Ecto neural progenitor cell (in vitro differentiated cells): ENCODE measurements at places on chromosomes 6 and 20.

- no peak for DNase-seq
Measured at GRCh38 chr6:16985513-16986284, 116.2 kb upstream of the STMND1 start.

DNA sequence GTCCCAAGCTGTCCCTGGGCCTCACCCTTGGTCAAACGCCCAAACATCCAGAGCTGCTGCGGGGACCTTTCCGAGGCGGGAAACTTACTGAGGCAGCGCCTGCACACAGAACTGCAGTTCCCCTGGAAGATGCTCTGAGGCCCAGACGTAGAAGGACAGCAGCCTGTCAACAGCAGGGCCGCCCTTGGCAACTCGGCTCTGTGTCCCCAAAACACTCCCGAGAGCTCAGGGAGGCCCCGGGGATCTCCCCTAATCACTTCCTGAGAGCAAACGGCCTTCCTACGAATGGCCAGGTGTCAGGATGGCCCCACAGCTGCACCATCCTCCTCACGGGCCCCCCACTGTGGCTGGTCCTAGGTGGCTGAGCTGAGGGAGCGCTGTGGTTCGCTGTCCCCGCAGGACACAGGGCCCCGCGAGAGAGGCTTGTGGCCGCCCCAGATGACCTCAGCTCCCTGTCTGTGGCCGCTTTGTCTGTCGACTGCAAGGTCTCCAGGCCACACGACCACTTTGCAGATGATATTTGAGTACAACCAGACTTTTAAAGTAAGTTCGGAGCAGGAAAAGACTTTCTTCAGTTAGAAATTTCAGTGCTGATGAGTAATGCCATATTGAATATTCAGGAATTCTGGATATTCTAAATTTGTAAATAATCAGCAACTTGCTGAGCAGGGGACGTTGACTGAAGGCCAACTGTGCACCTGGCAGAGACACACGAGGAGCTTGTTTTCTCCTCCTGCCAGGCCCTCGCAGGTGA, 46.0 kb downstream of the DLL1 start:
- DNase-seq = no peak

DNA sequence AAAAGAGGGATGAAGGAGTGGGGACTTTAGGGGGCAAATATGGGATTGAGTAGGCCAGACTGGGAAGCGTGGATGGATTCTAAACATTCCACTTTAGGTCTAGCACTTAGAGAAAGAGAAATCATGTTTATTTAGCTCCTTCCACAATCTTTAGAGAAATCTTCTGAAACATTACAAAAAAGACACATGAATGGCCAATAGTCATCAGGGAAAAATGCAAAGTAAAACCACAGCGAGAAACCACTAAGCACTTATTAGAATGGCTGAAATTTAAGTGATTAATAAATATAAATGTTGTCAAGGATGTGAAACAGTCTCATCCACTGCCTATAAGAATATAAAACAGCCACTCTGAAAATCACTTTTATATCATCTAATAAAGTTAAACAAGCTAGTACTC, 46.9 kb downstream of the HLA-A start:
- no peak for DNase-seq

GRCh38 chr6:127952831-127953230, 52.0 kb upstream of the THEMIS start:
- DNase-seq = no peak

DNA sequence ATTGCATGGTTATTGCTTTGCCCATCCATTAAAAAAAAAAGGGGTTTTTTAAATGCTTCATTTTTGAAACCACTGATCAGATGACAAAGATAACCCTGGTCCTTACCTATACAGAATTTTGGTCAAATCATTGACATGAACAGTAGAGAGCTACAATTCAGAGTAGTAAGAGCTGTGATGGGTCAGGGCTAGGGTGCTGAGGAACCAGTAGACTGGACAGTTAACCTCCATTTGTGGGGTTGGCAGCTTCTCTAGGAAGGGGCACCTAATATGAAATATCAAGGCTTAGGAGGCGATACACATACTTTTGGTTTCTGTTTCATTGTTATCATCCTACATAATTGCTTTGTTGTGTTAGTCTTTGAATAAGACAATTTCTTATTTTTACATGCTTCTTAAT, 55.1 kb downstream of the ORC3 start:
- no peak for DNase-seq

GRCh38 chr6:10463491-10464481, 48.9 kb upstream of the TFAP2A start:
- DNase-seq = no peak

DNA sequence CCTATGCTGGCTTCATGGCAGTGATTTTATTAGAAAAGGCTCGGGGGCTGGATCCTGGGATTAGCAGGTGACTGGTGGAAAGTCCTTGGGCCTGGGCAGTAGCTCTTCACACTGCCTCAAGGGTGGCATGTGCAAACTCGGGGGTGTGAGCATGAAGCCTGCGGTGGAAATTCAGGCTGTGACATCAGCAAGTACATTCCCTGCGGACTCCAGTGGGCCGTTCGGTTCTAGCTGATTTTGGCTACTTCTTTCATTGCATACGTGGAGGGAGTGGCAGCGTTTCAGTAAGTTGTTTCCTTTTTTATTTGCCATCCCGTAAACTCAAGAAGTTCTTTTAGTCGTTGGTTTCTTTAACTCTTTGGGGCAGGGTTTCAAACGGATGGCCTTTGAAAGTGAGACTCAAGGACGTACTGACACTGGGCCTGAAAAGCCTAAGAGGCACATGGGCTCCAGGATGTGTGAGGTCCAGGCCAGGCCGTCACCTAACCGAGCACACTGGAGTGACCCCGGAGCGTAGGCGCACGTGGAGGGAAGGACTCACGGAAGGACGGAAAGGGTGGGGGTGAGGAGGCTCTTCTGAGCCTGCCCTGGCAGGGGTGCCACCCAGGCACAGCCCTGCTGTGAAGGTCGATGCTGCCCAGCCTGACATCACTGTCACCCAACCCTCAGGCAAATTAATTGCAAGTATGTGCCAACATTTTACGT, 104.0 kb upstream of the FRMD1 start:
- no peak for DNase-seq

GRCh38 chr6:37516076-37516919, 16.6 kb upstream of the CCDC167 start:
- no peak for DNase-seq

DNA sequence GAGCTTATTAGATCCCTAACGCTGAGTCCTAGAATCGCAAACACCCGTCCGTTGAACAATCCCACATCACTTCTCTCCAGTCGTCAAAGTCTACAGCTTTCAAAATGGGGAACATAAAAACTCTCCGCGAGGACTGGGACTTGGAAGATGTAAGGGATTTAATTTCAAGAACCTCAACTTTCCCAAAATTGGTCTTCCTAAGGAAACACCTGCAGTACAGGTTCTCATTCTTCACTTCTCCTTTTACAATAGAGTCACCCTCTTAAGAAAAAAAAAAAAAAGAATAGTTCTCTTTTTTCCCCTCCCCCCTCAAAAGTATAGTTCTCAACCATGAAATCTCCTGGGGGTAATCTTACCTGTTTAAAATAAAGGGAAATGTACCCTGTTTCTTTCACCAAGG, 6.6 kb upstream of the ZBTB22 start:
- no peak for DNase-seq

DNA sequence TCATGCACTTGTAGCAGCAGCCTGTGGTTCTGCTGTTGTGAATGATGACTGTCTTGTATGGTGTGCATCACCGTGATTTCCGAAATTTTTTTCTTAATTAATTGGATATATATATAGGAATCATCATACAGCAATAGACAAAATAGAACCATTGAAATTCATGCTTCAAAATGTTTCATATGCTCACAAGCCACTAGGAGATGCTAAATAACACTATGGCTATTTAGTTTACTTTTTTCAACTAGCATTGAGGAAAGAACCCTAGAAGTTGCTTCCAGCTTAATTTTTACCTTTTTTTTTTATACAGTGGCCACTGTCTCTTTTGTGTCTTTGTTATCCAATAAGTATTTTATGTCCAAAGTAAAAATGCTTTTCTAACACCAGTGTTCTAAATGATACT, 485.4 kb downstream of the CDKAL1 start:
- DNase-seq = no peak

GRCh38 chr6:31143148-31143547, 4.3 kb upstream of the PSORS1C2 start:
- DNase-seq = no peak

- DNase-seq = no peak
Measured at GRCh38 chr6:30104661-30105060, 8.2 kb downstream of the TRIM31 start.

- DNase-seq = no peak
Measured at GRCh38 chr20:61353261-61354000, 101.4 kb downstream of the CDH4 start.

- DNase-seq = no peak
Measured at GRCh38 chr20:49352751-49353150, 74.9 kb upstream of the ZNFX1 start.

DNA sequence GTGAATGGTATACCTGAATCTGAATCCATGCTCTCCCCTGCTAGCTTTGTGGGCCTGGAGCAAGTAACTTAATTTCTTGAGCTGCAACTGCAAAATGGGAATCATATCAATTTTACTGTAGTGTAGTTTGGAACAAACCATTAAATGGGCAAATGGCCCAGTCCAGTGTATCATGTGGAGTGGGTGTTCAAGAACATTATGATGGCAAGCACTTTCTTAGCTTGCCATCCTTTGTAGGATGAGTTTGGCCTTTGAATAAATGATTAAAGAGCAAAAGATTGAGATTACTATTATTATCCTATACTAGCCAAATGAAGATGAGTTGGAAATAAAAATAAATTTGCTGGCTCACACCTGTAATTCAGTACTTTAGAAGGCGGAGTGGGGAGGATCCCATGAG, 120.4 kb downstream of the SESN1 start:
- no peak for DNase-seq

DNA sequence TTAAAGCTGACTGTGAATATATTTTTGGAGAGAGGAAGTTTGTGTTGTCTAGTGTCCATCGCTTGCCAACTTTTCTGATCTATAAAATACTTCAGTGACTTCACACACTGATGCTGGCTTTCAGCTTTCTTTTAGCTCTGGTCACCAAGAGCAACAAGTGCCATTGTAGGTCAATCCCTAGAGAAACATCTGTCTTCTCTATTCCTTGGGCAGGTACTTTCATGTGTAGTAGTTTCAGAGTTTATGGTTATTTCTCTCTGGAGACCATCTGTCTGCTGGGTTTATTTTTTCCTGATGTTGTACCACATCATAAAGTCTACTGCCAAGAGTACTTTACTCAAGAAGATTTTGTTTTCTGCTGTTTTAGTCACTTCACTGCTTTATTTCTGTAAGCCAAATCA, 249.9 kb downstream of the KHDC1L start:
- no peak for DNase-seq

DNA sequence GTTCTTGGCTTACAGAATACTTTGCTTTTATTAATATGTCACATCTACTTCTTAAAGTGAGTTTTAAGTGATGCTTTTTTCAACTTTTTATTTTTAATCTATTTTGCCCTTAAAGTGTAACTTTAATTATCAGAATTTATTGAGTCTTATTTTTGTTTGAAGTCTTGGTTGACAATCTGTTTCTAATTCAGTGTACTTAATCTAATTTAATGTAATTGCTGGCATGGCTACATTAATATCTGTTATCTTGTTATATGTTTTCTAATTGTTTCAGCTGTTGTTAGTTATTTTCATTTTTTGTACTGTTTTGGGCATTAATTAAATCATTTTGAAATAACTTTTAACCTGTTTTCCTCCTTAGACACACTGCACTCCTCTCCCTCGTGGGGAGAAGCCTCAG, 558.7 kb upstream of the EYS start:
- no peak for DNase-seq

GRCh38 chr20:53468587-53468986, 125.1 kb downstream of the ZNF217 start:
- DNase-seq = no peak

- DNase-seq = no peak
Measured at GRCh38 chr6:169184419-169184818, 69.2 kb downstream of the THBS2 start.

DNA sequence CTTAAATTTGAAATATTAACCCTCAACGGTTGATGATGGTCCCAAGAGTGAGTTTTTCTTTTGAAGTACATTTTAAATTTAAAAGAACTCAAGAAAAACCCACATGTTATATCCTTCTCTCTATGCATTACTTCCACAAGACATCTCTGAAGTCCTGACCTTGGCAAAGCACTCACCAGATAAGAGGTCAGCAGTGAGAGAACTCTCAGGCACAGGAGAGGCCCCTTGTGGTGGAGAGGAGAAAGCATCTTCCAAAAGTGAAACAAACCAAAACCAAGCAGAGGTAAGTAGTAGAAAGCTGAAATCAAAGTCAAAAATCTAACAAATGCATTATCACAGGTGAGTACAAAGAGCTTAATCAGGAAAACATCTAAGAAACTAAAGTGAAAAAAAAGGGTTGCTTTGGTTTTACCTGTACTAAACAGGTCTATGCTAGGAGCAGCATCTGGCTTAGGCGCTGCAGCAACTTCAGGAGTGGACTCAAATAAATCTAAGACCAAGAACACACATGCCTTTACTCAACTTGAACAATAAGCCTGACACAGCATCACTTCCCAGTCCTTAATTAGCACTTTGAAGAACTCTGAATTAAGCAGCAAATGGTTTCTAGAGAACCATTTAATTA, 80.5 kb downstream of the PRSS35 start:
- DNase-seq = no peak

DNA sequence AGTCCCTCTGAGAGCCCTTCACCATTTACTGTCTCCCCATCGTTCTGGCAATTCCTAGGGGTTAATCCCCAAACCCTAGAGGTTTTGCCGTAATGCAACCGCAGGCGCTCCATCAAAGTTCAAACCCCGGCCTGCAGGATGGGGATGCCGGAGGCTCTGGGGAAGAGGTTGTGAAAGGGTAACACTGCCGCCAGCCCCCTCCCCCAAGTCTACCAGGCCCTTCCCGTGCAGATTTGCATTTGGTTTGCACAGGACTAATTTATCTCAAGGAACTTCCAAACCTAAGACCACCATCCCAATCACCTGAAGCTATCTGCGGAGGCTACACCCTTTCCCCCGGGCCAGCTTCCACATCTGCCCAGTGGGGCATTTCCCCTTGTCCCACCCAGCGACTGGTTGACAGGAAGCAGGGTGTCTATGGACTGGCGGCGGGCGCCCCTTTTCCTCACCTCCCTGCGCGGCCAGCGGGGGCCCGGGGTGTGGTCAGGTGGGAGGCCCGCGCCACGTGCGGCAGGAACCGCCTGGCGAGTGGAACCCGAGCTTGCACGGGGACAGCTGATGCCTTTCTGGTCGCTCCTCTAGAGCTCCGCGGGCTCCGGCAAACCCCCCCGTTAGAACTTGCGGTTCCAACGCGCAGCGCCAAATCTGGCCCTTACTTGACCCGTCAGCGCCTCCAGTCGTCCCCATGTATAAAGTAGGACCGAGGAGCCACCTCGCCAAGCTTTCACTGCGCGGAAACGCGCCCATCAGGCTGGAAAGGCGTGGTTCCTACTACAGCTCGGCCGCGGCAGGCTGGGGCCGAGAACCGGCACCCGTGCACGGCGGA, 9.4 kb upstream of the SLC4A11 start:
- peak; percentile 71 for DNase-seq

GRCh38 chr6:72621291-72622093, at the start of gene KCNQ5:
KCNQ5 (plus strand) TSS chr6:72622064.
- peak; percentile 60 for DNase-seq

GRCh38 chr6:109014606-109015005, 80.0 kb downstream of the SESN1 start:
- DNase-seq = no peak

- peak; percentile 72 for DNase-seq
Measured at GRCh38 chr6:89375427-89376267, 23.1 kb upstream of the UBE2J1 start.
